ENCODE measurements at places on chromosomes 3 and 15.

DNA sequence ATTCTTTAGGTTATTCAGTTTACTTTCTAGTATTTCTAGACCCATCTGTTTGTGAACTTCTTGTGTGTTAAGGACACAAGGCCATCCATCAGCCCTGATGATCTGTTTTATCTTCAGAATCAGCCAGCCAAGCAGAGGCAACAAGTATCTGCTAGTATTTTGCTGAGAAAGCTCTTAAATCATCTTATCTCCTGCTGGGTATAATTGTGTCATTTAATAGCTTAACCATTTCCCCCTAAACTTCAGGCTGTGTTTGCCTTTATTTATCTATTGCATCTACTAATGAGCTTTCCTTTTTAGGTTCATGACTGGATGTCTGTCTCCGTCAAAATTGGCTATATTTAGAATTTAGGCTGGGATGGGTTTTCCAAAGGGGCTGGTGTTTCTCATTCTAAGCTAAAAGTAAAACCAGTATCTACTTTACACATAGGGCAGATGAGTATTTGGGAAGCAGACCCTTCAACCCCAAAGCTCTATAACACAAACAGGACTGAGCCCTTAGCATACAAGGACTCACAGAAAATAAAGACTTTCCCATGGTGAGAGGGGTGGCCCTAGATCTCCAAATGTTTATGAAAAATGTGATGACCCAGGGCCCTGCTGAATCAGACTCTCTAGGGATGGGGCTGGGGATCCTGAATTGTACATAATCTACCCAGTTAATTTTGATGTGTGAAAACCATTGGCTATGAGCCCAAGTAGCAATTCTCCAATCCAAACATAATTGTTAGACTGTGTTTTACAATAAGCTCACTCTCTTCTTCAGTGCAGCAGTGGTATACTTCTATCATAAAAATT lies 65.3 kb upstream of the PSMD6 start:
- no peak for DNase-seq

DNA sequence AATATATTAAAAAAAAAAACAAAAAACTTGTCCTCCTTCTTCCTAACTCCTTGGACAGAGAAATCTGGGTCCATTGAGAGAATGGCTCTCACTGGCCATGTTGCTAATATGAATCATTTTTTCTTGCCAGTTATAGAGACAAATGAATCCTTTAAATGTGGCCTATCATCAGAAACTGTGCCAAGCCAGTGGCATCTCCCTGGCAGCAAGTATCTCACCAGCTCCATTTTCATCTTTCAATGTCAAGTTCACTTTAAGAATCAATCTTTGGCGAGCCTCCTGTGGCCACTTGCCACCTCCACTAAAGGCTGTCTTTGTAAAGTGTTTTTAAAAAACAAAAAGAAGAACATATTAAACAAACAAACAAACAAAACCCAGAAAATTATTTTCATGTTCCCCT lies 202.5 kb downstream of the TUSC7 start:
- DNase-seq = no peak

GRCh38 chr15:52463638-52464037 lies 65.0 kb downstream of the MYO5A start:
- DNase-seq = no peak

GRCh38 chr15:77695961-77696582 lies 63.4 kb upstream of the LINGO1 start:
- no peak for DNase-seq

- no peak for DNase-seq
These were observed 14.7 kb downstream of the IDH2 start for GRCh38 chr15:90087454-90088154.

DNA sequence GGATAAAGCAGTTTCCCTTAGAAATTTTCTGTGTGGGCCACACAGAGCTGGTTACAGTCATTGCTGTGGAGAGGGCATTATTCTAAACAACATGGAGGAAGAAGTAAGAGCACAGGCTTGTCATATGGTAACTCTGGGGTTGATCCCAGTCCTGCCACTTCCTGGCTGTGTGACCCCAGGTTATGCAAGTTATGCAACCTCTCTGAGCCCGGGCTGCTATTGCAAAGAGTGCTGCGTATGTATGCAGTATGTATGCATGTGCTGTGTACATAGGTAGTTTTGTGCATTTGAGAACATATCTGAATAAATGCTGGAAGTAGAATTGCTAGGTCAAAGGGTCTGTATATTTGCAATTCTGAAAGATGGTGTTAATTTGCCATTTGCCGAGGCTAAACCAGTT lies 9.2 kb downstream of the SPSB4 start:
- DNase-seq = no peak

DNA sequence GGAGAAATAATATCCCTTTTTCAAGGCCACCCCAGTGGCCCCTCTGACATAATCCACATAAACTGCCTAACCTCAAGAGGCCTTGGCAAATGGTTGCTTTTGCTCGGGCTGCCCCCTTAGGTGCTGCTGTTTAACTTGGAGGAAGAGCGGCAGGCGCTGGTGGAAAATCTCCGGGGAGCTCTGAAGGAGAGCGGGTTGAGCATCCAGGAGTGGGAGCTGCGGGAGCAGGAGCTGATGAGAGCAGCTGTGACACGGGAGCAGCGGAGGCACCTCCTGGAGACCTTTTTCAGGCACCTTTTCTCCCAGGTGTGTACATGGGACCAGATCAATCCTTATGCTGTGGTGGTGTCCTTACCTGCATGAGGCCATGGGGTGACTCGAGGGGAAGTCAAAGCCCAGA lies 15.0 kb downstream of the DUOX1 start:
- no peak for DNase-seq

DNA sequence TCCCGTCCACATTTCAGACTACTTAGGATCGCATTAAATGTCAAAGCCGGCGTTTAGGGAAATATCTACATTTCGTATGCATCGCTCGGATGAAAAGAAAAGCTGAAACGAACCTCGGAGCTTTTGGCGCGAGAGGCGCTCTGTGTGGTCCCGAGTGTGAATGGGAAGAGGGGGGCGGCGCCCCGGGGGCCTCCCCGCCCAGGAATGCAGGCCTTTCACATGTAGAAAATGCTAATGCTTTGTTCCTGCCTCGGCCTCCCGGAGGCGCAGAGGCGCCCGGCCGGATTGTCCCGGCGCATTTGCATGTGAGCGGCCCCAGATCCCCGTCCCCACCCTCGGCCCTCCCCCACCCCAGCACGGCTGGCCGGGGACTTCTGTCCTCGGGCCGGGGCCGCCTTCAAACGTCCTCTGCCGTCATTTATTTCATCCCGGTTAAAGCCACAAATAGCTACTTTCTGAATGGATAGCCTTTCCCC lies 37.0 kb upstream of the TRIM71 start:
- peak; percentile 19 for DNase-seq

GRCh38 chr15:27398631-27399161 lies 427.7 kb downstream of the GABRG3 start:
- DNase-seq = no peak

GRCh38 chr3:1611824-1612223 lies 486.8 kb upstream of the CNTN4 start:
- no peak for DNase-seq

GRCh38 chr15:76059320-76060117 lies at the start of gene TMEM266:
TMEM266 (plus strand) TSS chr15:76059985; CDS start chr15:76134264, 74,279 bp downstream.
- DNase-seq = peak; percentile 76

DNA sequence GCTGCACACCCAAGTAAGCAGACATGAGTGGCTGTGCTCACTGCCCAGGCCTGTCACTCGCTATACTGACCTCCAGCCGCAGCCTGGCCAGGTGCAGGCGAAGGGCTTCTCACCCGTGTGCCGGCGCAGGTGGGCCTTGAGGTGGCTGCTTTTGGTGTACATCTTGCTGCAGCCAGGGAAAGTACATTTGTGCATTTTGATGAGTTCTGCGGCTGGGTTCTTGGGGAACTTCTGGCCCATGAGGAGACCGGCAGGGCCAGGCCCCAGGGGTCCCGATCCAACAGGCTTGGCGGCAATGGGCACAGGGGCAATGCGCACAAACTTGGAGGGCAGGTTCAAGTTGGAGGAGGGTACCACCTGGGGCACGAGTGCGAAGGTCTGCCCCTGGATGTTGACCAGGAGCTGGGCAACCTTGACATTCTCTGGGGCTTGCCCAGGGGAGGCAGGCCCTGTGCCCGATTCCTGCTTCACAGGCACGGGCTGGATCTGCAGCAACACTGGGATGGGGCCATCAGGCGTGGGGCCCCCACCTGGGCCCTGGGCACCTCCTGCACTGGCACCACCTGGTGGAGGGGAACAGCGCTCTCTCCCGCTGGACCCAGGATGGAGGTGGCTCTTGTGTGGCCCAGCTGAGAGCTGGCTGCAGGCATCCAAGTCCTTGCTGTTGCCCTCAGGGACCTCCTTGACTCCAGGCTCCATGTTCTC lies 5.3 kb downstream of the KLF15 start:
- no peak for DNase-seq

DNA sequence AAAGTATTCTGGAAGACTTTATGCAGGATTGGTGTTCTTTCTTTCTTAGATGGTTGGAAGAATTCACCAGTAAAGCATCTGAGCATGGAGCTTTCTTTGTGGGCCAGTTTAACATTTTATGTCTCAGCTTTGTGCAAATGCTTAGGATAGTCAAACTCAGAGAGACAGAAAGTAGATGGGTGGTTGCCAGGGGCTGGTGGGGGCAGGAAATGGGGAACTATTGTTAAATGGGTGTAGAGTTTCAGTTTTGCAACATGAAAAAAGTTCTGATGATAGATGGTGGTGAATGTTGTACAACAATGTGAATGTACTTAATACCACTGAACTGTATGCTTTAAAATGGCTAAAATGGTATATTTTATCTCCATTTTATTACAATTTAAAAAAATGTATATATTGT lies 24.8 kb downstream of the SPCS1 start:
- no peak for DNase-seq

- no peak for DNase-seq
These were observed 63.1 kb downstream of the DAPK2 start for GRCh38 chr15:63983061-63983711.

GRCh38 chr3:60322298-60322856 lies 928.9 kb downstream of the FHIT start:
- DNase-seq = no peak

DNA sequence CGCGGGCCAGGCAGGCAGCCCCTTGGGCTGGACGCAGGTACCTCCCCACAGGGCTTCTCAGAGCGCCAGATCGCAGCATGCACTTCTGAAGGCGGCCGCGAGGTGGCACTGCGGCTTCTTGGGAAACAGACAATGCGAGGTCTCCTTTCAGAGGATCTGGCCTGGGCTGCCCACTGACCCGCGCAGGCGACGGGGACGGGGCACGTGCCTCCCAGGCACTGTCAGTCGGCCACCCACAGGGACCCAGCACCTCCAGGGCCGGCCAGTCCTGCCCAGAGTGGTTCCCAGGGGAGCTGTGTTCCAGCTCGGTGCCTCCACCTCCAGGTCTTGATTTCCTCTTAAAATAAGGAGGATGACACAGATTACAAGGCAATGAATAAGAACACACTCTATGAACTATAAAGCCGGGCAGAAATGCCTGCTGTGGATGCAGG lies 24.4 kb upstream of the TXNRD3 start:
- DNase-seq = peak; percentile 84

DNA sequence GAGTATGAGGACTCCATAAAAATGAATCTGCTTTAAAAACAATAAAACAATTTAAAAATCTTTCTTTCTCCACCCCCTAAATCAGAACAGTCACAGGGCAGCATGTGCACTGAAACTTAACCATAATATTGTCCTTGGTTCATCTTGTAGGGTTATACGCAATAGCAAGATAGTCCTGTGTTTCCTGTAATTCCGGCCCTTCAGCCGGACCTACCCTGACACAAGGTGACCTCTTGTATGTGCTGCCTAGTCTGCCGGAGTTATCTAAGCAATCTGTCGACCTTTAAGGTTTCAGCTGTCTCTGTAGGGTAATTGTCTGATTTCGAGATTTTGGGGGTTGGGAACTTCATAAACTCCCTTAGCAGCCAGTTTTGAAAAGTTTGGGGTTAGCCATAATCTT lies 99.9 kb downstream of the DHX36 start:
- DNase-seq = no peak

DNA sequence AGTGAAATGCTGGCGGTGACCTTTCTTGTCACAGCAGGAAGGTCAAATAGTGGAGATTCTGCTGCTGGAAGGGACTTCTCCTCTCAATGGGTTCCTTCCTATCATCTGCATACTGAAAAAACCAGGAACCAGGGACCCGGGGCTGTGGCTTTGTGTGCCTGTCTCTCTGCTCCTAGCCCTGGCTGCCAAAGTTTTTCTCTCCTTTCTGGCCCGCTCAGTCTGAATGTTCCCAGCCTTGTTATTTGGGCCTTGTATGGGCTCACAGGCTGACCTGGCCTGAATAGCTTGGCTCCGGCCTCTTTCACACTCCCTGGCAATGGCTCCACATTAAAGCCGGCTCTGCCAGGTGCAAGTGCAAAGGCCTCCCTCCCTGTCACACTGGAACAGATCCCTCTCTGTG lies 94.7 kb downstream of the LRIG1 start:
- DNase-seq = peak; percentile 88

DNA sequence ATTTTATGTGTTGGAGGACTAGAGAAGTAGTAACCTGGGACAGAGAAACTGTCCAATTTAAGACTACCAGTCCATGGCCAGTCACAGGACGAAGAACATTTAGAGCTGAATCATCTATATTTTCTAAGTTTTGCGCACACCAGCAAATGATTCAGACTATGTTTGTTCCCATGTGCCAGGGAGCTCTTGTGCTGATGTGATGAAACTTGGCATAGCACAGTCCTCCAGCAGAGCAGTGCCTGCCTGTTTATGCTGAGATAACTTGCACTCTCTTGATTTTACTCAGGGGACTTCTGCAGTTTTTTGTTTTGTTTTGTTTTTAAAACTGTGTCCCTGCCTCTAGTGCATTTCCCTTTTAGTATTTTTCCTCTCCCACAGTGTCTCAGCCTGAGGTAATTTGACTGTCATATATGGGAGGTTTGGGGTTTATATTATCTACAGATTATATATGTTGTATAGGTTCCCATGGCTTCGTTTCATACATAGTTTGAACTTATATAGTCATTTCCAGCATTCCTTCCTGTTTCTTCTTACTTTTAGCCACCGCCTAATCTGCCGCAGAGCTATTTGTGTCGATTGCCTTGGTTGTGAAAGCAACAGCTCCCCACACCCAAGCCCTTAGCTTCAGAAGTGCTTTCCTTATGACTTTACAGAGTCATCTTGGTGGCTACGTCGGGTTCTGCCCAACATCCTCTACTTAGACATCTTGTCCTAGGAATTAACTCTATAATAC lies 45.5 kb downstream of the PPM1L start:
- DNase-seq = peak; percentile 56

DNA sequence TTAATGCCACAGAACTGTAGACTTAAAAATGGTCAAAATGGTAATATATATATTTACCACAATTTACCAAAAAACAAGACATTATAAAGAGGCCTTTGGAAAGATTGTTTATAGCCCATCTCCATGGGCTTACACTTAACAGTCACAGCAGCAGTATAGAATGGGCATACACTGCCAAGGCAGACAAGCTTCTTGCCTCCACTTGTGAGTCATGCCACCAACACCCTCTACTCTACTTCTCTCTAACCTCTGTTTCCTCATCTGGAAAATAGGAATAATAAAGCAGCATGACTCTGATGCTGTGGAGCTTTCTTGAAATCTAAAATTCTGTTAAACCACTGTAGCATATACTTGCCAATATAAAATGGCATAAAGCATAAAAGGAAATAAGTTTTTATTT lies 14.4 kb upstream of the GPR156 start:
- no peak for DNase-seq
